Activated T-cell treated with anti-CD3 and anti-CD28 coated beads, Interleukin-2, amount 50 U/mL, for 4 hours (primary cell): ENCODE measurements at places on chromosomes 6 and 20.

DNA sequence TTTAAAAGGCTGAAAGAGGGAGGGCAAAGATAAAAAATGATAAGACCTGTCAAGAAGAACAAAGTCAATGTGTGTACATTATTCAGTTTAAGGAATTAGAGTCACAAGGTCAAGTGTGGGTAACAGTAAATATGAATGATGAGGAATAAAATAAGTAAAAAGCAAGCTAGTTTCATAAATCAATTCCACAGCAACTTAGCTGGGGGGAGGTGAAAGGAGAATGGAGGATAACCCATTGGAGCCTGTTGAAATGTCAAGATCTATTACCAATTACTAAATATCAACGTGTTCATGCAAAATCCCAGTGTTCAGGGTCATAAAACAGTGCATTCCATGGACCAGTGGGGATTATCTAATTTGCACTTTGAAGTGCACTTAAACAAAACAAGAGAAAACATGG, 242.9 kb downstream of the TBX18 start:
- DNase-seq, result no peak

- no peak for DNase-seq
Measured at GRCh38 chr6:152112491-152113261, 305.2 kb downstream of the ESR1 start.

GRCh38 chr6:54361734-54362133, 53.5 kb downstream of the TINAG start:
- DNase-seq, result no peak

DNA sequence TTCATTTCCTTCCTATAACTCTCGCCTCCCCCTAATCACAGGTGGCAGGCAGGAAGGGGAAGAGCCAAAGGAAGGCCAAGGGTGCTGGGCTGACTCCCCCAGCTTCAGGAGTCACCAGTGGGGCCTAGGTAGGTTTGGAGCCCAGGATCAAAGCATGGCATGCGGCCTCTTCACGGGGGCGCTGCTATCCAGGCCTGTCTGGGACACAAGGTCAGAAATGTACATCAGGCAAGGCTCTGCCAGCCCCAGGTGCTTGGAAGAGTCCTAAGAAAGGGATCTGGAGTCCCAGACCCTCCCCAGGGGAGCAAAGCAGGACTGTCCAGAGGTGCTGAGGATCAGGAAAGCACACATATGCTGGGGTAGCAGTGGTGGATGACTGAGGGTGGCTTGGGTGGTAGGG, 10.4 kb downstream of the PI16 start:
- DNase-seq, result no peak

DNA sequence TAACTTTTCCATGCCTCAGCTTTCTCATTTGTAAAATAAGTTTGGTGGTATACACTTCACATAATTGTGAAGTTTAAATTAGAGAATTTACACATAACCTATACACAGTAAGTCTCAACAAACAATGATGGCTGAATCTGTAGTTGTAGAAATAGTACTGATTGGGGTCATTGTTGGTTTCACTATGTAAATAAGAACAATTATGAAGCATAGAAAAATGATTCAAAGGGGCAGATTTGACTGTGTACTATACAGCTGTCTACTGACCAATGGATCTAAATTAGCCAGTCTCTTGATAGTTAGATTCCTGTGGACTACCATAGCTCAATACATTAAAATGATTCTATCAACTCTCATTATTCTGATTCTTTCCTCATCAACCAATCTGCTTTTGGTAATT, 181.1 kb upstream of the STXBP5 start:
- DNase-seq, result no peak

GRCh38 chr6:137827977-137828810, 38.9 kb upstream of the TNFAIP3 start:
- no peak for DNase-seq
